ENCODE measurements at places on chromosomes 5 and 9.

- no peak for DNase-seq
These were observed 96.1 kb downstream of the C9orf152 start for GRCh38 chr9:110111868-110112267.

DNA sequence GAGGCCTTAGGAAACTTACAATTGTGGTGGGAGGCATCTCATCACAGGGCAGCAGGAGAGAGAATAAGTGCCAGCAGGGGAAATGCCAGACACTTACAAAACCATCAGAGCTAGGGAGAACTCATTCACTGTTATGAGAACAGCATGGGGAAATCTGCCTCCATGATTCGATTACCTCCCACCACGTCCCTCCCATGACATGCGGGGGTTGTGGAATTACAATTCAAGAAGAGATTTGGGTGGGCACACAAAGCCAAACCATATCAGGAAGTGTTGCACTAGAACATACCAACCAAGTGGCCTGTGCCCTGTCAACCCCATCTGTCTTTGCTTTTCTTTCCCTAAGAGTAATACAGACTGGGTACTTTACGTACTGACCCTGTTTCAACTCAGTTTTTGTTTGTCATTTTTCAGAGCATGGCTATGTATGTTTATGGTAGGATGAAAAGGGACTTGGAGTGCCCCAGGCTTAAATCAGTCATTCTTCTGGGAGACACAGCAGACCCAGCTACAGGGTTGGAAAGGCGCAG, 58.3 kb upstream of the TGFBR1 start:
- DNase-seq = no peak

DNA sequence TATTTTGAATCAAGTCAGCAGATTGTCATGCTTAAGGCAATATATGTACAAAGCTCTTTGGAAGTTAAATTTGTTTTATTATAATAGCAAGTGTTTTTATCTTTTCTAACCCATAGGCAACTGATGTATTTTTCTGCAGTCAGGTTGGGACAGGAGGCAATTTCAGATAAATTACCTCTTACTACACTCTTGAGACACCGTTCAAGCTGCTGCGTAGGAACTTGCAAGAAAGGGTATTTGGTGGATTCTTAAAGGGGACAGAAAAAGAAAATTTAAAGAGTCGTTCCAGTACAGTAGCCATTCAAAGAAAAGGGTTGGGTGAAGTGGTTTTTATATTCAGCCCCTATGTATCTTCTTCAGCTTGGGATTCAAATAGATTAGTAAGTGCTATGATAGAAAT, 112.4 kb upstream of the APC start:
- no peak for DNase-seq

DNA sequence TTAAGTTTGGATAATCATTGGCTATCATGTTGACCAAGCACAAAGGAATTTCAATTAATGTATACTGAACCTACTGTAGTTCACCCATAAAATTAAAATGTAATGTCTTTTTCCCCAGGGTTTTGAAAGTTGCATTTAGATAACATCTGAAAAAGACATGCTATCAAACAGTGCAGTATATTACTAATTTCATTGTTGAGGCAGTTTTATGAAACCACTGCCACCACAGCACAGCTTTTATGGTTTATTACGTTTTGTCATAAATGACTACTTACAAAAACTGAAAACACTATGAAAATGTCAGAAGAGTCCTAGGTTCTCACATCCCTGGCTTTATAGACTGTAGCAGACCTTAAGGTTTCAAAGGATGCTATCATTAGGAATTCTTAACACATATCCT, 32.0 kb upstream of the HAPLN1 start:
- DNase-seq = no peak

- DNase-seq = no peak
These were observed 43.9 kb downstream of the PCDH1 start for GRCh38 chr5:141834331-141834730.
